ENCODE measurements at places on chromosomes 6 and 20.

DNA sequence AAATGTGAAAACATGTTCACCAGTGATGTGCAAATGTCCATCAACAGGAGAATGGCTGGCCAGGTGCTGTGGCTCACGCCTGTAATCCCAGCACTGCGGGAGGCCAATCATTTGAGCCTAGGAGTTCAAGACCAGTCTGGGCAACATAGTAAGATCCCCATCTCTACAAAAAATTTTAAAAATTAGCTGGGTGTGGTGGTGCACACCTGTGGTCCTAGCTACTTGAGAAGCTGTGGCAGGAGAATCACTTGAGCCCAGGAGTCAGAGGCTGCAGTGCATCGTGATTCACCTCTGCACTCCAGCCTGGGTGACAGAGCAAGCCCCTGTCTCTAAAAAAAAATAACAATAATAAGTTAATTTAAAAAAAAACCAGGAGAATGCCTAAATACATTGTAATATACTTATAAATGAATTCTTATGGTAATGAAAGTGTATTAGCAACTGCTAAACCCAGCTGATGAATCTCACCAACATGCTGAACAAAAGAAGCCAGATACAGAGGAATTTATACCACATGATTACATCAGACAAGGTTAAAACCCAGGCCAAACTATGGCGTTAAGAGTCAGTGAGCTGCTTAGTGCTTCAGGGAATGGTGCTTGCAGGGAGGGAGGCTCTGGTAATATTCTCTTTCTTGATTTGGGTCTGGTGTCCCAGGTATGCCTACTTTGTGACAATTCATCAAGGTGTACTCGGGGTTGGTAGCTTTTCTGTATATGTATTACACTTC is 36.4 kb downstream of the RPP40 start:
- no peak for DNase-seq

DNA sequence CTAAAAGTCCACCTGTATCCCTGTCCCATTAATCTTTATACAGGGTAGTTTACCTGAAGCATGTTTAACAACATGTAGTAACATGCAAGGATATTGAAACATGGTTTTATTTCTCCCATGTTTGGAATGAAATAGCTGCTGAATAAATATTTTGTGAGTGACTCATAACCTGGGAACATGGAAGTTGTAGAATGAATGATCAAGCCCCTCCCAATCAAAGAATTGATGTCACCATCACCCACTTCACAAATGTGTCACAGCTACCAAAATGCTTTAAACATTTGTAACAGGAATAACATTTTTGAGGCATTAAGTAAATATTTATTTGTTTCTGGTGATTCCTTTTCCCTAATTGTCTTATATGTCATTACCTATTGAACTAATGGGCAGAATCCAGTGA is 58.9 kb upstream of the TNFAIP3 start:
- no peak for DNase-seq

DNA sequence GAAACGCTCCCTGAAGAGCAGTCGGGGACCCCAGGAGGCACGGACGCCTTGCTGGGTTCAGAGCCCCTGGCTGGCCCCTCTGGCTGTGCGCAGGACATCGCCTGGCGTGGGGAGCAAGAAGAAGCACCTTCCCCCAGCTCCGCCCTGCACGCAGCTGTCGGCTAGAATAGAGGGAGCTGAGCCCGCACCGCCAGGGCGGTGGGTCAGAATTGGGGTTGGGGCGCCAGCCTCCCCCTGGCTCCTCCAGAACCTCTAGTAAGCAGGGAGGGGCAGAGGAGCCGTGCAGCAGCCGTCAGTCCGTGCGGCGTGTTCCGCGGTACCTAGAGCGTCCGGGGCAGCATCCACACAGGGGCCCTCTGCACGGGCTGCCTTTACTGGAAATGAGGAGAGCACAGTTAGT is 53.2 kb downstream of the KCNQ2 start:
- DNase-seq = no peak

GRCh38 chr6:47665112-47665511 is 33.3 kb upstream of the ADGRF4 start:
- no peak for DNase-seq

GRCh38 chr6:141048451-141048850 is 1084.3 kb upstream of the GJE1 start:
- no peak for DNase-seq

GRCh38 chr6:46909371-46909770 is 12.4 kb downstream of the ADGRF5 start:
- no peak for DNase-seq

- no peak for DNase-seq
Observed at GRCh38 chr6:155377061-155377460, 62.8 kb upstream of the TFB1M start.

DNA sequence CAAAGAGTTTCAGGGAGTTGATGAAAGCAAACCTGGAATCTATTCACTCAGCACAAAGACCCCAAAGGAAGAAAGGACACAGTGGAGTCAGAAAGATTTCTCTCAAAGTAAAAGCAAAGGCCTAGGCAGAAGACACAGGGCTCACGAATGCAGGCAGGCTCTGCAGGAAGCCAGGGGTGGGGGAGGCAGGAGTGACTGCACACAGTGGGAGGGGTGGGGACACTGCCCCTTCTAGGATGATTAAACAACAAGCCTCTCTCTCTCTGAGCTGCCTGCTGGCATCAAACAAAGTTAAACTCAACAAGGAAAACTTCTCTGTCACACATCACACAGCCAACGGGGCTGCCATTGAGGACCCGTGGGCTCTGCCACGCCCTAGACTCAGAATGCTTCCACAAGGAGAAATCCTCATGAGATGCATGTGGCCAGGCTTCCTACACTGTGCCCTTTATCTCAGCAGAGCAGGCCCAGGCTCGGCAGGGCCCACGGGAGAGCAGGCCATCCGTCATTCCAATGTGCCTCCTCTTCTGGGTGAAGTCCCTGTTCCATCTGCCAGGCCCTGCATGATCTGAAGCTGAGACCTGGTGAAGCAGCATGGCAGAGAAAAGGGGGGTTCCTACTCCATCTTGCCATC is 70.1 kb downstream of the RAMACL start:
- DNase-seq = no peak

DNA sequence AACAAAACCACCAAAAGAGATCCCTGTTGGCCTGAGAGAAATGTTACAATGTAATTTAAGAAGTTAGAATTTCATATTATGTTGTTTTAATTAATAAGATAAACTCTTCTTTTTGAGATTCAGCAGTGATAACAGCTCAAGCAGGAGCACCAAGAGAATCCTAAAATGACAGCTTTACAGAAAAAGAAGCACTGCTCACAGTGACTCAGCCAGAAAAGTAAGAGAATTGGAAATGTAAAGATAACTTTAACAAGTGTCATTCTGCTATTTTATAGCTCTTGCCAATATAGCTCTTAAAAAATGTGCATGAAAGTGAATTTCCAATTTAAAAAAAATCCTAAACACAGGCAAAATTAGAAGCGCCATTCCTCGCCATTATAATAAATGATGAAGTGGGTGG is 111.3 kb downstream of the UBE3D start:
- no peak for DNase-seq

DNA sequence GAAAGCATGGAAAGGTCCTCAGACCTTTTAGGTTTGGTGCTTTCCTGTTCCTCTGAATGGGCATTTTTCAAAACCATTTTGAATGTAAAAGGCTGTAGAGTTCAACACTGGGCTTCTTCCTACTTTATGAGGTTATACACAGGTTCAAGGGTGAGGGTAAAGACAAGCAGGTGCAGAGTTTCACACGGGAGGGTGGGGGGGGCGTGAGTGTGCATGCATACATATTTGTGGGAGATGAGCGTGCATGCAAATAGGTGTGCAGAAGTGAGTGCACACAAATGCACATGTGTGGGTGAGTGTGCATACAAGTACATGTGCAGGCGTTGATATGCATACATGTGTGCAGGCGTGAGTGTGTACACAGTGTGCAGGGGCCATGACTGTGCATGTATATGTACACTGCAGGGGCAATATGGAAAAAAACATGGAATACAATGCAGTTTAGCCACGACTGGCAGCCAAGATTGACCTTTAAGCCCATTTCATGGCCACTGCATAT is 183.1 kb downstream of the GMPR start:
- no peak for DNase-seq

DNA sequence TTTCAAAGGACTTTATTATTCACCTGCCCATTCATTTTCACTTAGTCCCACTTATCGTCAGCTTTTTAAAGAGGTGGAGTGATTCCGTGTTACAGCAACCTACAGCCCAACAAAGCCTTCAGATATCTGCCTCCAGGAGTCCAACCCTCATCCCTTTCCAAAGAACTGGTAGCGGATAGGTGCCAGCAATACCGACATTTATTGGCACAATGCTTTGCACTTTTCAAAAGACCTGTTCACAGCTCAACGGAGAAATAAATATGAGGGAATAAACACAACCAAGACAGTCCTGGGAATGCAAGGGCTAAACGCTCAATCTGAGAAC is 819 bp upstream of the MTRF1L start:
- no peak for DNase-seq

DNA sequence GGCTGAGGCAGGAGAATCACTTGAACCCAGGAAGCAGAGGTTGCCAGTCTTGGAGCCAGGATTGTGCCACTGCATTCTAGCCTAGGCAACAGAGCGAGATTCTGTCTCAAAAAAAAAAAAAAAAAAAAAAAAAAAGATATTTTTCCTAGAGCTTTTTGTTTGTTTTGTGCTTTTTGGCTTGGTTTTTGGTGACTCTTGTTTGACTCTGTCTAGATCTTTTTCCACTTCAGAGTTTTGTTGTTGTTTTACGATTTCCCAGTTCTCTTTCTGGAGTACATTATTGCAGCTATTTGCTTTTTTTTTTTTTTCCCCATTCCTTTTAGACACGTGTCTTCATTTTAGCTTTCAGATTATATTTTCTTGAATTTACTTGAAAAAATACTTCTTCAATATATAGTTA is 67.0 kb upstream of the AKAP12 start:
- DNase-seq = no peak

- DNase-seq = no peak
Observed at GRCh38 chr6:79600812-79601609, 30.1 kb upstream of the SH3BGRL2 start.

Measured in activated CD8-positive, alpha-beta memory T cell treated with anti-CD3 and anti-CD28 coated beads for 1 hour (primary cell).